ENCODE measurements at places on chromosomes 3 and 15. TPM values are rescaled to one million over a fixed set of nuclear protein-coding genes. Genes with fewer than 3 reads are reported as not detected.
A peak's percentile ranks its signal among the peaks of the same experiment; 100 is the strongest.

DNA sequence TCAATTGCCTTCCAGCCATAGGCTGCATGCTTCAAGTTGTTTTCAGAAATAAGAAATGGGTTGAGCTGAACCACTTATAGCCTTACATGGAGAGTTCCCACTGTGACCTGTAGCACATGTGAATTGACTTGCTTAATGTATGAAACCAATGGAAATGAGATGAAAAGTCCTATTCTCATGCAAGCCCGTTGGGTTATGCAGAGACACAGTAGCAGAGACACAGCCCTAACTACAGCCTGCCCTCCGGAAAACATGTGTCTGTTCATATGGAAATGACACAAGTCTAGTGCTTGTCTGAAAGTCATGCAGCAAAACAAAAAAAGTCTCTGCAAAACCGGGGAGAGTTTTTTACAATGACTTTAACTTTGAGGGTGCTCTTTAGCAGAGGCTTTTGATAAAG lies 14.5 kb downstream of the HIGD2B start:
- DNase-seq = no peak

DNA sequence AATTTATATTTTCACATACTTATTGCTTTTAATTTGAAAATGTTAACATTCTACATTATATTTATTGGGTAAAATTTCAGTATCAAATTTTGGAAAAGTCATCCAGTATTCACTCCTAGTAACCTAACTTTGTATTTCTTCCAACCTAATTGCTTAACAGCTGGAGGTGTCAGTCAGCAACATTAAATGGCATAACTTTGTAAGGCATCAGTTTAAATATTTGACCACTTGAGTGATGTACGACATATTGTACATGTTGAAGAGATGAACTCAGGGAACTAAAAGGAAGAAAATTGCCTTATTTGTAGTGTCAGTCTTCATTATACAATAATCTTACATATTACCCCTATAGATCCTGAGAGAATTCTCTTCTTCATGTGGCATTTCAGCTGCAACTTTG lies 326.8 kb downstream of the NAALADL2 start:
- no peak for DNase-seq

DNA sequence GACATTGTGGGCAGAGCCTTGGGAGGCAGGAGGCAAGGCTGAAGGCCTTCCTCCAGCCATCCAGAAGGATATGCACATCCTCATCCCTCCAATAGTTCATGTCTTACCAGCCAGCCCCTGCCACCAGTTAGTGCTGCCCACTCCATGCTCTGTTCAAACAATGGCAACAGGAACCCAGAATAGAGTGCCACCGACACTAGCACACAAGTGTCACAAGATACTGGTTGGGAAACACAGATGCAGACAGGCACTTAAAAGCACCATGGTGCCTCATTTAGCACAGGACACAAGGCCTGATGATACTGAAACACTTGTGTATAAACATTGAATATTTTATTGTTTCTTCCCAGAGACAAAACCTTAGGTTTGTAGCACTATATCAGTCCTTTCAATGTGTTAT lies 56.5 kb upstream of the MYO5C start:
- no peak for DNase-seq

DNA sequence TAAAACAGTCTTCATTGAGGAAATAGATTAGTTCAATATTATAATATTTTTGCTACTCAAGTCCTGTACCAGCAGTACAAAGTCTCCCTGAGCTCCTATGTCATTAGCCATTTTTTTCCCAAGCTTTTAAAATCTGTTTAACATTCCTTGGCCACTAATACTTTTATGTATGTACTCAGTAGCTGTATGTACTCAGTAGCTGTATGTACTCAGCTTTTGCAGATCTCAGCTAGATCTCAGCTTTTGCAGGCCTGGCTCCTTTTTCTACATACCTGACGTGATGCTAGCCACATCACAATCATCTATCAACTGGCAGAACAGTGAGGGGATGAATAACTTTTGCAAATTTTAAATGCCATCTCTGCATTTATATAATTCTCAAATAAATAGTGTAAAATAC lies 13.8 kb downstream of the SLC9C1 start:
- no peak for DNase-seq

- DNase-seq = peak; percentile 27
Observed at GRCh38 chr3:170907637-170908234, 701 bp downstream of the EIF5A2 start.

- no peak for DNase-seq
Observed at GRCh38 chr3:130779031-130779430, 32.4 kb upstream of the PIK3R4 start.

The TERC gene
- 124 TPM for total RNA-seq

All from fibroblast of the aortic adventitia (primary cell).